Stimulated activated CD8-positive, alpha-beta memory T cell treated with anti-CD3 and anti-CD28 coated beads, Interleukin-15, amount 100 ng/mL, for 4 hours (primary cell): ENCODE measurements at places on chromosomes 16 and 17.

- no peak for DNase-seq
Observed at GRCh38 chr16:67403976-67404555, 10.8 kb upstream of the TPPP3 start.

DNA sequence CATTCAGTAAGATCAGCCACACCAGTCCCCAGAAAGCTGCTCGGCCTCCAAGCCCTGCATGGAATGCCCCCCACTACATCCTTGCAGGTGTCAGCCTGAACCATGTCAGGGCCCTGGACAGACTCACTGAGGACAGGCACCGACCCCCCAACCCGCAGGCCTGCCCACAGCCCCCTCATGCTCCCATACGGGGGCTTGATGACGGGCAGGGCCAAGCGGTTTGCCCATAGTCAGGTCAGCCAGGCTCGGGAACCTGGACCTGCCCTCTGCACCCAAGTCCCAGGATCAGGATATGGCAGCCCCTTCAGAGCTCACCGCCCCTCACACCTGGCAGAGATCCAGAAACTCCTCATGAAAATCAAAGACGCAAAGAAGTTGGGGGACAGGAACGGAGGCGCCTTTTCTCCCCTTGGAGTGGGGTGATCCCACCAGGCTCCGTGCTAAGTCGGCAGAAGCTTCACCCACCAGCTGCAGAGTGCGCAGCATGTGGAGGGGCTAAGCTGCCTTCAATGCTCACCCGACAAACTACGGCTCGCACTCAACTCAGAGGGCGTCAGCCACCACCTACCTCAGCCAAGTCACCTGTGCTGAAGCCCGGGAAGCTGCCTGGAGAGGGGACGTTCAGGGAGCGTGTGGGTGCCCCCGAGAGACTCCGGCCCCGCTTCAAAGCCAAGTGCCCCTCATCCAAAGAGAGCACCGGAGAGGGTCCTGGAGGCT, 26.5 kb downstream of the GNPTG start:
- no peak for DNase-seq

GRCh38 chr17:71227841-71228240, 893.0 kb upstream of the SOX9 start:
- no peak for DNase-seq

GRCh38 chr16:49158029-49158642, 123.5 kb downstream of the CBLN1 start:
- no peak for DNase-seq

- no peak for DNase-seq
Observed at GRCh38 chr16:49590166-49590871, 216.7 kb downstream of the C16orf78 start.
